H54 (cell line): ENCODE measurements at places on chromosomes 1 and 21.

DNA sequence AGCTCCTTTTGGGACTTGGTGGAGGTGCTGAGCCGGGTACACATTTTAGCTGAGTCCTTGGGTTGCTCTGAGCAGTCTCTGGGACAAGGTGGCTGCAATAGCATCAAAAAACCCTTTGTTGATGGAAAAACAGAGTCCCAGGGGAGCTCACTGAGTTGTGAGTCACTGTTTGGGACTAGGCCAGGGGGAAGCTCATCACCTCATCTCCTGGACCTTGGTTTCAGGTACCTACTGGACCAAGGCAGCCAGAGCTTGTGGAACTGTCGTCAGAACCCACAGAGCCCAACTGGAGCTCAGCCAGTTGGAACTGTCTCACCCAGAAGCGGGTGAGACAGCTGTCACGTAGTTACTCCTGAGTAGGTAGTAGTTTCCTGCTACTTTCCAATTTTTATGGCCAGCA is 146.7 kb downstream of the HLX start:
- DNase-seq: no peak

GRCh38 chr1:67629370-67630075 is 55.5 kb upstream of the GADD45A start:
- DNase-seq: no peak

GRCh38 chr1:76006234-76006633 is 68.3 kb upstream of the ST6GALNAC3 start:
- no peak for DNase-seq

DNA sequence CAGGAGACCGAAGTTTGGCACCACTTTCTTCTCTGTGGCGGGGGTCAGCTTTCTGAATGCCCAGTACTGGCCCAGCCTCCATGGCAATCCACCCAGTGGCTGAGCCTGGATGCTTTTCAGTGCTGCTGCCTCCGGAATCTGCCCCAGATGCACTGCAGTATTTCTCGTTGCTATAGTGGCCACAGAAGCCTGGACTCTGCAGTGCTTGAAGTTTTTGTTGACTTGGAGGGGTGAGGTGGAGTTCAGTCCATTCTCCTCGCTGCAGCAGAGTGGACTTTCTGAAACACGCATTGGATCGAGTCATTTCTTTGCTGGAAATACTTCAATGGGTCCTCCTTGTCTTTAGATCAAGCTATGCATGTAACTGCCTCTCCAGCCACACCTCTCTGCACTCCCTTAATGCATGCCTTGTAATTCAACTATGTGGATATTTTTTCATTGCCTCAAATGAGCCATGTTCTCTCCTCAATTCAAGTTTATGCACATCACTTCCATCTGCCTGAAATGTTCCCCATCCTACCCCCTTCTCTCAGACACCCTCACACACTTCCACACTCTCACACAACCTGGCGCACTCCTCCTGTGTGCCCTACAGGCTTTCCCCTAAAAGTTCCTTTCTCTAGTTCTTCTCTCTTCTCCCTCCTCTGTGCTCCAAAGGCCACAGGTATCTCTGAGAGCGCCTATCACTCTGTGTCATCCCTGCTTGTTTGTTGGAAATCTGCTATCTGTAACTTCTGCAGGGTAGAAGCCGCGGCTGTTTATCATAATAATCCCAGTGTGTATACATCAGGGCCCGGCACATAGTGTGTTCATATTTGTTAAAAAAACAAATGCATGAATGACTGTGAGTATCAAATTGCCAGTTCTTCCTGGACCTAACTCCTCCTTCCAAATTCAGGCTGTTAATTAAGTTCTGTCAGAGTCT is 16.5 kb downstream of the ADAM30 start:
- DNase-seq: no peak

- no peak for DNase-seq
Observed at GRCh38 chr21:17976139-17976538, 157.0 kb upstream of the C21orf91 start.

GRCh38 chr1:247189981-247190798 is 18.4 kb upstream of the ZNF124 start:
- DNase-seq: no peak

DNA sequence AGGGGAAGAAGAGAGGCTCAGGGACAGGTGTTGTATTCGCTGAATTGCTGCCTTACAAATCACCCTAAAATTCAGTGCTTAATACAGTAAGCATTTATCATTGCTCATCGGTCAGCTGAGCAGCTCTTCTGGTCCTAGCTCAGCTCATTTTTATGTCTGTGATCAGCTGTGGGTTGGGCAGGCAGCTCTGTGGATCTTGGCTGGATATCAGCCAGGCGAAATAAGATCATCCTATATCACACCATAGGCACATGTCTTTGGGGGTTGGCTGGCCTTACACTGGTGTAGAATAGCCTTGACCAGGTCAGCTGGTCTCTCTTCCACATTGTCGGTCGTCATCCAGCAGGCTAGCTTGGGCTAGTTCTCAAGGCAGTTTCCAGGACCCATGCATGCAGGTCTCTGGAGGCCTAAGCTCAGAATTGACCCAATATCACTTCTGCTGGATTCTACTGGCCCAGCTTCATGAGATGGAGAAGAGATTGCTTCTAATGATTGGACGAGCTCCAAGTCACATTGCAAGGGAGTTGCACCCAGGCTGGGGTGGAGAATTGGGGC is 448.6 kb downstream of the KIF26B start:
- no peak for DNase-seq

- no peak for DNase-seq
Observed at GRCh38 chr1:216815260-216816131, 92.3 kb upstream of the ESRRG start.

DNA sequence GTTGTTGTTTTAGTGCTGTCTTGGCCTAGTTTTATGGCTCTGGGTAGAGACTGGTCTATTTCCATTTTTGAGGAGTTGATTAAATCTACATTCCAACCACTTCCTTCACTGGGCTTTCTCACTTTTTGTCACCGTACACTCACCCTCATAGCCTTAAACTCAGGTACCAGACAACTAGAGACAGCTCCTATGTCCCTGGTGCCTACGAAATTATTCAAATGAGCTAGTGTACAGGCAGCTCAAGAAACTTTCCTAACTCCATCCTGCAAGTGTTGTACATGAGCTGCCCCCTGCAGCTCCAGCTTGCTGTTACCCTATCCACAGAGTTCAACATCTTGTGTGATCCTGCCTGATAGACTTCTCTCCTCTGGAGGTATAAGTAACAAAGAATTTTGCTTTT is 704.8 kb upstream of the RGS18 start:
- no peak for DNase-seq

DNA sequence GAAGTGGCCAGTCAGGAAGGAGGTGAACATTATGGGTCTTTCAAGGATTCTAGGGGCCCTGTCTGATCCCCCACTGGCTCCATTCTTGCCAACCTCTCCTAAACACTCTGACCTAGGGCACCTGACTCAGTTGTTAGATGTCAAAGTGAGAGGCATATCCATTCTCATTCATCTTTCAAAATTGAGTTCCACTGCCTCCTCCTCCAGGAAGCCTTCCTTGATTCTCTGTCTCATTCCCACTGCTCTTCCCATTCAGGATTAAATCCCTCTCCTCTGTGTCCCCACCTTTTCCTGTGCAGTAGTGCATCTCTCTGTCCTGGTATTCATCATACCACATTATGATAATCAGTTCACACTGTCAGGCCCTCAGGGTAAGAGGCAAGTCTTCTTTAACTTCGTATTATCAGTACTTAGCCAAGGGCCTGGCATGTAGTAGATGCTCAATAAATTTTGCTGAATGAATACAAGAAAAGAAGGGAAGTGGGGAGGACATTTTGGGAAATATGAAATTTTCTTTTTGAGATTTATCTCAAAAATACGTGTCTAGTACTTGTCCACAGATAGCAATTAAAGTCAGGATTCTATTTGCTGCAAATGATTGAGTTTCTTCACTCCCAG is 61.8 kb upstream of the ITPKB start:
- DNase-seq: no peak

GRCh38 chr1:222791006-222791710 is 23.7 kb upstream of the DISP1 start:
- no peak for DNase-seq

GRCh38 chr21:16740511-16740910 is 772.3 kb upstream of the CXADR start:
- no peak for DNase-seq

DNA sequence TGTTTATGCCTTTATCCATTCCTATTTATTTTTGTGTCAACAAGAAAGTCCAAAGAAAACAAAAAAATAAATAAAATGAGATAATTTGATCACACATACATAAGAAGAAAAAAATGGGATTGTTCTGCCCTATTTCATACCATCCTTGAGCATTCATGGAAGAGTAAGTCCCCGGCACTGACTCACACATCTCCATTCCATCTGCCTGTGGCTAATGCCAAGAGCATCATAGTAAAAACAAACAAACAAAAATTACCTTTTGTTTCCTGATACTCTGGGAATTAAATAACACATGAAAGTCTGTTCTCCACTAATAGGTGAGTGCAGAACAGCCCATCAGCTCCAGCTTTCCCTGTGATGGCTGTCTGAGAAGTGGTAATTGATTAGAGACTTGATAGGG is 48.1 kb upstream of the BACE2 start:
- DNase-seq: no peak

DNA sequence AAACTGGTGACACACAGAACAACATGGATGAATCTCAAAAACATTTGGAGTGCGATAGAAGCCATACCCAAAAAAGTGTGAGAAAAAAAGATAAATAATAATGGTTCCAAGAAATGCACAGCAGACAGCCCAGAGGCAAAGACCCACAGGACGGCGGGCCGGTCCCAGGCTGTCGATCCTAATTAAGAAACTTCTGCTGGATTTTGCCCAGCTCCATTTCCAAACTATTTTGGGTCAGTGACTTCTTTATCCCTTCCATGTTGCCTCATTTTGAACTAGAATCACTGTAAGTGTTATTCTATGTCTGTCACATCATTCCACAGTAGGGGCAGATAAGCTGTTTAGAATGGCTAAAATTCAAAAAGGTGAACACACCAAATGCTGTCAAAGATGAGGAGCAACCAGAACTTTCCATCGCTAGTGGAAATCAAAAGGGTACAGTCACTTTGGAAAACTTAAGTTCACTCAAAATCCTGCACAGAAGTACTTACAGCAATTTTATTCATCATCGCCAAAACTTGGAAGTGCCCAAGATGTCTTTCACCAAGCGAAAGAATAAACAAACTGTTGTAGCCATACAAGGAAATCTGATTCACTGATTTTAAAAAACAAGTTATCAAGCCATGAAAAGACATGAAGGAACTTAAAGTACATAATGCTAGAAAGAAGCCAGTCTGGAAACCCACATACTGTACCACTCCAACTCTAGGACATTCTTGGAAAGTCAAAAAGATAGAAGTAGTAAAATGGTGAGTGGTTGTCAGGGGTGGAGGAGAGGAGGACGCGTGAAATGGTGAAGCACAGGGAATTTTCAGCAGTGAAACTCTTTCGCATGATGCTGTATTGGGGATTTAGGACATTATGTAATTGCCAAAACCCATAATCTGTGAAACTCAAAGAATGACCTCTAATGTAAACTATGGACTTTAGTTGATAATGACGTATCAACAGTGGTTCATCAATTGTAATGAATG is 7.5 kb downstream of the NBPF1 start:
- no peak for DNase-seq

DNA sequence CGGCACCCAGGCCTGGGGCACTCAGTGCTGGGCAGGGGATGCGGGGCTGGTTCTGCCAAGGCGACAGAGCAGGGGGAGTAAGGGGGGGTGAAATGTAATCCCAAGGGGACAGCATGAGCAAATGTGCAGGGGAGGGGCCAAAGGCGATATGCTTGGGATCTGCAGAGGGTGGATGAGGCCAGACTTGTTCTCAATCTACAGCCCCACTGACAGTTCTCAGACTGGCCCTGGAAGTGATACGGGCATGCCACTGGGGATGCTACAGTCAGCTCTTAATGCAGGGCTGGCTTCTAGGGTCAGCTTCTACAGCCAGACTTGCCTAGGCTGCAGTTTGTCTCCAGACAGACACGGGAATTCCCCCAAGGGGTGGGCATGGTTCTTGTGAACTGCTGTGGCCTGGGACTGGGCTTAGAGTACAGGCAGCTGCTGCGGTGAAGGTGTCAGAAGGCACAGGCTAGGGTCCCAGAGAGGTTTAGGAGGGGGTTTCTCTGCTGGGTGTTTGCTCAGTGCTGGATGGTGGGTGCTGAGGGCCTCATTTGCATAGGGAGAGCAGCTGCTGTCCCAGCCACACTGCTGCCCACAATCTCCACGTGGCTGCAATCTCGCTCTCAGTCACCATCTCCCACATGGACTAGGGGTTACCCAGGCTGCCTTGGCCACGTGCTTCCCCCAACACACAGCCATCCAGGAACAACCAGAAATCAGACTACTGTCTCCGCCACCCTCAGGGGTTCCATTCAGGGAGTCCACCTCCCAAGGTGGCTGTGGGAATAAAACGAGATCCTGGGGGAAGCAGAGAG is 190.1 kb downstream of the HIVEP3 start:
- DNase-seq: no peak

DNA sequence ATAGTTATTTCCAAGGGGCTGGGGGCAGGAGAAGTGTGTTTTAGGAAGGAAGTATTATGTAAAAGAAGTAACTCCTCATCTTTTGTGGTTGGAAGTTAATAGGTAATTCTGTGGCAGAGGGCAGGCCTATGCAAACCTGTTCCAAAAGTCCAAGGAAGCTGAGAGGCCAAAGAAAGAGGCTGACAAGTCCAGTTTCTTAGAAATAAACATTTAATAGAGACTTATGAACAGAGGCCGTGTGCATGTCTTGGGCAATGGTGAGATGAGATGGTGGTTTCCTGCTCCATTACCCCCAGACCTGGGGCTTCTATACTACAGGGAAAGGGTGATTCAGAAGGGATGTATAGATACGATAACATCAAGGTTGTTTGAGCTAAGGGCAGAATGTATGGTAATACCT is 7.6 kb upstream of the CA14 start:
- no peak for DNase-seq

DNA sequence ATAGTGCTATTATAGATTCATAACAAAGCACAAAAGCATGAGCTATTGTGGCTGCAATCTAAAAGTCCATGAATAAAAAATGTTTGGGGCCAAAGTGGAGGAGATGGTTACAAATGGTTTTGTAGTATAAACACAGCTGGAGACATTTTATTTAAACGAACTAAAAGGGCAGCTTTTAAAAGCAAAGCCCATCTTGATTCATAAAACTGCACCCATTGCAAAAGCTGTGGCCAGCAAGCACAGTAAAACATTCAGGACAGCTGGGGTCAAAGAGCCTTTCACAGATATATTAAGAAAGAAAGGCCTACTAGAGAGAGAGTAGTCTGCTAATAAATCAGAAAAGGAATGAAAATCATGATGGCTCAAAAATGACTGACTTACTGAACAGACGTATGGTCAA is 520.8 kb downstream of the NUF2 start:
- no peak for DNase-seq
